ENCODE measurements at places on chromosomes 3 and 15.

DNA sequence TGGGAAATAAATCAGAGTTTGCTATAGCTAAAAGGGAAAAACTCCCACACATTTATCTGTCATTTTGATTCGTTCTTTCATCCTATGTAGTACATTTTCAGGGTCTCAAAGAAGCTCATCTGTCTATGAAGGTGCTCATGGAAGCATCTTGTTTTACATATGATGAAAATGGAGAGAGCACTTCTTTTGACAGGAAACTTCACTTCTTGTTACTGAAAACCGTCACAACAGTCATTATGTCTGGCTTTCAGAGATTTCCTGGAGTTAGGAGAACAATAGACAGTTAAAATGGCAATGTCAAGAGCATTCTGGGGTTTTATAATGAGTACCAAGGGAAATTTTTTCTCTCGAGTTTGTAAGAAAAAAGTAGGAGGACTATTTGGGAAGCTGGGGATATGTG lies 83.3 kb downstream of the TMEM108 start:
- no peak for DNase-seq

- DNase-seq: peak; percentile 70
Observed at GRCh38 chr3:127639173-127640041, 10.4 kb downstream of the PODXL2 start.

DNA sequence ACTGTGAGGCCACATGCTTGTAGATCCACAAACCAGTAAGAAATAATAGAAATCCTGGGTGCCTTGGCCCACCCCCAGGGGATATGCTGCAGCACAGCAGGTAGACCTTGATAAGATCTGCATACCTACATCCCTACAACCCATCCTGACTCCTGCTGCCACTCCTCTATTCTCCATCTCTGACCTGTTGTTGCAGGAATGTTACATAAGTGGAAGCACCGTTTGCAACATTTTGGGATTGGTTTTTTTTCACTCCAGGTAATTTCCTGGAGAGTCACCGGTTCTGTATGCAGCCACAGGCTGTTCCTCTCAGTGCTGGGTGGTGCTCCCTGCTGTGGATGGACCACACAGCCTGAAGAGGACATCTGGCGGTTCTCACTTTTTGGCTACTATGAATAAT lies 16.1 kb upstream of the CSPG5 start:
- DNase-seq: no peak

- no peak for DNase-seq
Observed at GRCh38 chr3:43867436-43868072, 176.8 kb downstream of the ABHD5 start.

- DNase-seq: no peak
Observed at GRCh38 chr3:184608209-184608608, 46.6 kb downstream of the EPHB3 start.

DNA sequence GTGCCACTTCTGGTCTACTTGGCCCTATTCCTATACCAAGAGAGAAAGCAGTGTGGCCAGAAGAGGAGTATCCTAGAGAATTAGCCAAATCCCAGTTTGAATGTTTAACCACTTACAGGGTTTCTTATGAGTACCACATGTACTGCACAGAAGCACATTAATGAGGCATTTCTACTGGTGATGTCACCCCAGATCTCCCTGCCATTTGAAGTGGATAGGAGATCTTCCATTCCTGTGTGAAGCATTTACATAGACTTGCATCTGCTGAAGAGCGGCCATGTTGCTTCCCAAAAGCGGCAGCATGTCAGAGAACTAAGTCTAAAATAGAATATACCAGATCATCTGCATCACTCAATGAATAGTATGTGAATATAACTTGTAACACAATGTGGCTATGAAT lies 108.4 kb upstream of the TUSC7 start:
- peak; percentile 32 for DNase-seq

DNA sequence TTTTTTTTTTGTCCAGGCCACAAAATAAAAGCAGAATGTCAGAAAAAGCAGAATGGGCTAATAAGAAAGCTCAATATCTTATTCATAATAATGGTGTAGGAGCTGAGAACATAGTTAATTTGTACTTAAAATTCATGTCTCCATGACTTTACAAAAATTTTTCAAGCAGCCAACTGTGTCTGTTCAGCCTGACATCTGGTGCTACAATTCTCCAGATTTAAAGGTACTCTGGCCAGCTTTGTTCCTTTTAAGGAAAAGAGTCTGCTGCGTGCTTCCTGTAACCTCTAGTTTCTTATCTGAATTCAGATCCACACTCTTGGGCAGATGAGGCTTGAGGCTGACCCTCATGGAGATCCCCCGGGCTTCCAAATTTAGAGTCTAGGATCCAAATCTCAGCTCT lies 8.7 kb upstream of the RFX7 start:
- DNase-seq: no peak

- no peak for DNase-seq
Observed at GRCh38 chr3:146501752-146502151, 32.4 kb upstream of the PLSCR2 start.

- DNase-seq: no peak
Observed at GRCh38 chr3:196624067-196624790, 15.3 kb upstream of the NRROS start.

- DNase-seq: no peak
Observed at GRCh38 chr3:71056327-71056726, 527.2 kb downstream of the FOXP1 start.

GRCh38 chr3:31695280-31696008 lies 162.7 kb downstream of the STT3B start:
- no peak for DNase-seq

- no peak for DNase-seq
Observed at GRCh38 chr15:68295014-68295805, 17.7 kb downstream of the FEM1B start.

GRCh38 chr3:36826240-36826639 lies 61.9 kb upstream of the DCLK3 start:
- DNase-seq: no peak

- DNase-seq: no peak
Observed at GRCh38 chr15:96340598-96341512, 10.4 kb downstream of the NR2F2 start.

DNA sequence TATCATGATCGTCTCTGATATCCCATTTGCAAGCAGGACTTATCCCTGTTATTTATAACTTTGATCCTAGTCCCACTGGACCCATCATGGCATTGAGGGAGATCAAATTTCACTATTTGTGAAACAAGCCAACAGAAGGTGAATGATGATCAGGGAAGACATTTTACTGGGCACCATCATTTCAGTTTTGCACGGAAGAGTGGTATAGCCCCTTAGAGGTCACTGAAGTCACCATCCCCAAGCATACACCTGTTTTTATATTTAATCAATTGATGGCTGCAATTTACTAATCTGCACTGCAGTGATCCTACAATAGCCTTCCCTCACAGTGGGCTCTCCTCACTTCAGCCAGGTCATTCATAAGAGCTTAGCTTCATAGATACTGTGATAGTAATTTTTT lies 132.4 kb downstream of the FHIT start:
- no peak for DNase-seq

- DNase-seq: no peak
Observed at GRCh38 chr15:65212097-65212496, 824 bp upstream of the CILP start.

GRCh38 chr3:41845826-41846225 lies 116.1 kb downstream of the ULK4 start:
- DNase-seq: no peak

- DNase-seq: no peak
Observed at GRCh38 chr3:108835101-108835500, 12.5 kb downstream of the TRAT1 start.

DNA sequence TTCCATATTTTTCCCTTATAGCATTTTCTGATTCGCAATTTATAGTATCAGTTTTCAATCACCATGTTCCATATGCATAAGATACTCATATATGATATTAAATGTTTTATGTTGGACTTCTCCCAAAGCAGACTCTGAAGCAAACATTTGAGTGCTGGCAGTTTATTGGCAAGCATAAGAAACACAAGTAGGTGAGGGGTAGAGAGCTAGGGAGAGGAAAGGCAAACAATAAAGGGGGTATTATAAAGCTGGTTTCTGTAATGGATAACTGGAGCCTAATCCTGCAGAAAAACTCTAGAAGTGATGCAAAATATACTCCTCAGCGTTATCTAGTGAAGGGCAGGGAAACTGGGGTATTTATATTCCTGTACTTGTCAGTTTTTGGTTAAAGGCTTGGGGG lies 491.5 kb upstream of the TGFBR2 start:
- peak; percentile 76 for DNase-seq

DNA sequence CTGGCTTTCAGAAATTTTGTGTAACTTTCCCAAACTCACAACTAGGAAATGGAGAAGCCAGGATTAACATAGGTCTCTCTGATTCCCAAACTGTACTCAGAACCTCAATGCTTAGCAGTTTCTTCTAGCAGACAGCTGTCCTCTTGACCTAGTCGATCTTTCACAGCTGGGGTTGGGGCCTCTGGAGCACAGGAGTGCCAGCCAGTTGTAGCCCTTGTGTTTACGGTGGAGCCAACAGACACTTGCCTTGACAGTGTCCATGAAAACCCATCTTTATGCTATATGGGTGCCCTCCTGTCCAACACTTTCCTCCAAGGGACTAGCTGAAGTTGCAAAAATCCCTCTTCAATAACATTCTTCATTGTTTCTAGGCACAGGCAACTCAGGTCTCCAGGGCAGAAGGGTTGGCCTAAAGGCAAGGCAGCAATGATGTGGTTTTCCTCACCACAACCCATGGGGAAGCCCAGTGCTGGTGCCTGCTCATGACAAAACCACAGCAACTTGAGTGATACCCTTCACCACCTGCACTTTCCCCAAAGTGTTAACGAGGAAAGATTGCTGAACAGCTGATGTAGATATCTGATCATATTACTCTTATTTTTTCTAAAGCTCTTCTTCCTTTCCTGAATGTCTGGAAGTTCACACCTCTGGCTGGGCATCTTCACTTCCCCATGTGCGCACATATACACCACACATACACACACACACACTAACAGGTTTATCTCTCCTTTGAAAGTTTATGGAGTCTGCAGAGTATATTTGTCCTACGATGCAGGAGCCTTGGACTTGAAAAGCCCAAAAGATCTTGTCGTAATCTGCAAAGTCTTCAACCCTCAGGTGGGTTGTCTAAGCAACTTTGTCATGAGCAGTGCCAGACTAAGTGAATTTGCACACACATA lies 11.0 kb upstream of the KNG1 start:
- DNase-seq: no peak

GRCh38 chr3:100105501-100105900 lies 8.8 kb downstream of the FILIP1L start:
- DNase-seq: no peak

- DNase-seq: no peak
Observed at GRCh38 chr3:72995337-72995736, 1.3 kb upstream of the PPP4R2 start.

- no peak for DNase-seq
Observed at GRCh38 chr3:50388016-50388719, 28.8 kb upstream of the TMEM115 start.

DNA sequence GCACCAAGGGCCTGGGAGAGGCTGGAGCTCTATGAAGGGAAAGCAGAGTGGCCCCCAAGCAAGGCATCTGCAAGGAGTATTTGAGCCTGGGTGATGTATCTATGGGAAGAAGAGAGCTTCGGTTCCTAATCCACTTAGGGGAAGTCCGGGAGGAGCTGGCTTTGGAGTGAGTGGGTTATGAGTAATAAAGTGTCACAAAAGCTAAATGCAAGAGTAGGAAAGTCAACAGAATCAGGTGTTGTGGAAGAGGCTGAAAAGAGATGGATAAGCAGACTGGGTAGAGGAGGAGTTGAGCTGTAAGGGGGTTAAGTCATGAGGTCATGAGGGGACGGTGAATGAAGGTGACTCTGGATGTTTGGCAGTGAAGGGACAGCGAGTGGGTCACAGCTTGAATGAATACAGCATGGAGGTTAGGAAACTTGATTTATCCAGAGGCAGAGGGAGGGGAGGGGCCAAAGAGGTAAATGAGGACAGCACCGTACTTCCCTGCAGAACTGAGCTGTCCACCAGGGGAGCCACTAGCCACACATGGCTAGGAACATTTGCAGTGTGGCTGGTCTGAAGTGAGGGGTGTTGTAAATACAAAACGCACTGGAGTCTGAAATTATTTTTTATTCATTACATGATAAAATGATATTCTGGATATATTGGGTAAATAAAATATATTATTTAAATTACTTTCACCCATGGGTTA lies 83.3 kb downstream of the ADCY5 start:
- peak; percentile 16 for DNase-seq

- no peak for DNase-seq
Observed at GRCh38 chr15:65868546-65869125, 655 bp upstream of the RAB11A start.

DNA sequence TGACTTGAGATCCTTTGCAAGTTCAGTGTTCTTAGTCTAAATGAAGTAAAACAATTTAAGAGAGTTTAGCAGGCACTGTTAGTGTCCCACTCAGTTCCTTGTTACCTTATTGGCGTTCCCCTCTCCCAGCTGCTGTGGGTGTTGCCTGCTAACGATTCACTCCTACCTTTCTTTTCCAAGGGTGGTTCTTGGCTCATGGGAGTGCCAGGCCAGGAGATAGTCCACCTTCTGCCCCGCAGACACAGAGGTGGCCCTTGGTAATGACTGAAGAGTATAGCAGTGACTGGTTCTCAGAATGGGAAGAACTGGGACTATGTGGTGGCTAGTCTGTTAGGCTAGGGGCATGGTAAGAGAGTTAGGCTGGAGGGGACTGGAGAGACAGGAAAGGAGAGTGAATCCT lies 240.4 kb downstream of the EDEM1 start:
- no peak for DNase-seq

GRCh38 chr3:25462495-25462894 lies 34.4 kb downstream of the RARB start:
- DNase-seq: no peak

DNA sequence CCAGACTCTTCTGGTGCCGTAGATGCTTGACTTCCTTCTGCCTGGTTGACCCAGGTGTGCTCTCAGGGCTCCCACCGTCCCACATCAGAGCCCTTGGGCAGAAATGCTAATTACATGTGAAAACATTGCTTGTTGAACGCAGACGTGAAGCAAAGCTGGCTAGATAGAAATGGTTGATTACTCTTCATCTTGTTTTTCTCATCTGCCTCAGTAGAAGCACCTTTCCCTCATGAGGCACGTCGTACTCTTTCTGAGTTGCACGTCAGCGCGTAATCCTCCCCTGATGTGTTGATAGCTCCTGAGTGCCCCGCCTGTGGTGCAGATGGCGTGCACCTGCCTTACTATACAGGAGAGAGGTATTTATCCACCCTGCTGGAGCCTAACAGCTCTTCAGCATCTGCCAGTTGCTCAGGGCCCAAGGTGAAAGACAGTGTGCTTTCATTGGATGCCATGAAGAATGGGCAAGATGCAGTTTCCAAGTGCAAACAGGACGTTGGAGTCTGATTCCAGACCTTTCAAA lies 18.1 kb downstream of the MAP6D1 start:
- no peak for DNase-seq

Measured in NCI-H2029 treated with DMSO at 0.1 percent for 48 hours (cell line).